ENCODE measurements at places on chromosomes 2 and 18.

DNA sequence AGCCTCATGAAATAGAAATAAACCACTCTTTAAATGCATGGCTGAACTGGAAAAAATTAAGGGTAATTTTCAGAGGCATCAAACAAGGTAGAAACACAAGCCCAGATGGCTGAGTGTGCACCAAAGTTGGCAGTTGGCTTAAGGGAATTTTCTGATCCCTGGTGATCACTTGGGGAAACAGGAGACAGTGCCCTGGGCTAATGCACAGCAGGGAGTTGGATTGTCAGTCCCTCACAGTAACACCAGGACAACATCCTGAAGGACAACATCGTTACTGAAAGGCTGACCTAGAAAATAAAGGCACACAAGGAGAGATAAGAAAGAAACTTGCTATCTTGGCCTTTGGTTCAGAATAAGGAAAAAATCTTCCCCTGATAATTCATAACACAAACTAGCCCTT, 417.0 kb downstream of the SLC4A3 start:
- DNase-seq: no peak

DNA sequence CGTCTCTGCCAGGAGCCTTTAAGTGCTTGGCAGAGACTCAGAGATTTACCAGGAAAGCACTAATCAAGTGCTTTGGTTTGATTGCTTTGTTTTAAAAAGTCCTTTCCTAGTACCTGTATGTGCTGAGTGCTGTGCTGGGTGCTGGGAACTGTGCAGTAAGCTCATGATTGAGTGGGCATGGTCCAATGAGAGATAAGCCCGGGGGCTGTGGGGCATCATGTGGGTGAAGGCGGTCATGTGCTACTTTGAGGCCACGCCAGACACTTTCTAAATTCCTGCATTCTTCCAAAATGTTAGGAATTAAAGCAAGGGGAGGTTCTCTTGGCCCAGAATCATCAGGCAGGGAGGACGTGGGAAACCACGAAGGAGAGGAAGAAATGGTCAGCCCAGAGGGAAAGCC, 109.0 kb downstream of the ACAA2 start:
- no peak for DNase-seq

DNA sequence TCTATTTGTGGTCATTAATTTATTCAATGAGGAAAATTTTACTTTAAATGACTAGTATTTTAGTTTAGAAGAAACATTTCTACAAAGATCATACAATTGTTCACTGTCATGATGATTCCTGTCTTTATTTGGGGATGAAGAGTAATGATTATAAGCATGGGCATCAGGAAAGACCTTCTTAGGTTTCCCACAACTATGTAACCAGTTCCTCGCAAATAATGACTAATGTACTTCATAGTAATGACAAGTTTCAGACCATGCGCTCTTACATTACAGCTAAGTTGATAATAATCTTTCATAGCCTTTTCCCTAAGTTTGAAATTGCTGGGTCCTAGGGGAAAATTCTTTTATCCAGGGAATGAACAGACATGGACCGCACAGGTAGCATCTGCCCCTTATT, 90.5 kb downstream of the MYO5B start:
- no peak for DNase-seq

- no peak for DNase-seq
Measured at GRCh38 chr2:199910338-199911051, 598 bp upstream of the C2orf69 start.

GRCh38 chr18:48989304-48990303, 38.8 kb upstream of the SMAD7 start:
- no peak for DNase-seq

DNA sequence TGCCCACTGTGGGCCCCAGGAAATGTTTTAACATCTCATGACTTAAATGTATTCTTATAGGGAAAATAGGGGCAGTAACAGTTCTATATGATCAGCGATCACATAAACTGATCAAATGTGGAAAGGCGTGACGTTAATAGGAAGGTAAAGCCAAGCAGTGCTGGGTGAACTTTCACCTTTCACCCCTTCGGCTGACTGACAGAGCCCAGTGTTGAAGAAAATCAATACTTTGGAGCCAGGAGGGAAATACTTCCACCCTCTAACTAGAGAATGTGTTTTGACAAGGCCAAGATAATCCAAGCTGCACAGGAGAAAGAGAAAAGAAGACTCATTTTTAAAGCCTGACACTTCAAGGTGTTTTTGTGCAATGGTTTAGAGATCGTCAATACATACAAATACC, 116.5 kb upstream of the BOD1L2 start:
- no peak for DNase-seq

- no peak for DNase-seq
Measured at GRCh38 chr2:129661935-129662334, 317.5 kb upstream of the RAB6C start.

DNA sequence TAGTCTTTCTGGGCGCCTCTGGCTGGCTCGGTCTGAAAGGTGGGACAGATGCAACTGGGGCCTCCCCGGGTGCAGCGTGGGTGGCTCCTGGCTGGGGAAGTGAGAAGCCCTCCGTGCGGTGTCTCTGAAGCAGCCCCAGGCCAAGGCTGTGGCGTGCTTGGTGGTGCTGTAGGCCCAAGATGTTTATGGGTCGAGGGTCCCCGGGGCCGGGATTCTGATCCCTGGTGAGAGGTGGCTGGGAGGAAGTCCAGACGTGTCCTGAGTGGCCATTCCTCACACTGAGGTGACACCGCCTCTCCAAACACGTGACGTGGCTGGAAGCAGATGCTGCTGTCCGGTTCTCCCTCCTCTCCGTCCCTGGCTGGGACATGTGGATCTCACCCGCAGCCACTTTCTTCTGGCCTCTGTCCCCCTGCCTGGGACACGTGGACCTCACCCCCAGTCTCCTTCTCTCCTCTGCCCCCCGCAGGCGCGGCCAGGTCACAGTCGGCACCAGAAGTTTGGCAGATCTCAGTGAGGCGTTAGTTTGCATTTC, 12.6 kb downstream of the RTP5 start:
- DNase-seq: no peak

GRCh38 chr2:12071318-12071717, 324.9 kb downstream of the LPIN1 start:
- DNase-seq: no peak

- DNase-seq: no peak
Measured at GRCh38 chr2:20852139-20852538, 29.2 kb upstream of the LDAH start.

GRCh38 chr18:79799619-79800370, 2.1 kb downstream of the KCNG2 start:
- DNase-seq: no peak

GRCh38 chr2:68458981-68459380, 8.1 kb downstream of the FBXO48 start:
- DNase-seq: no peak

- DNase-seq: no peak
Measured at GRCh38 chr18:76371301-76372203, 123.5 kb downstream of the ZNF516 start.

- DNase-seq: no peak
Measured at GRCh38 chr2:76391678-76392077, 681.0 kb upstream of the GCFC2 start.

GRCh38 chr2:229725716-229726574, 11.6 kb upstream of the DNER start:
- DNase-seq: no peak

GRCh38 chr2:209734805-209735204, 36.8 kb upstream of the UNC80 start:
- no peak for DNase-seq

GRCh38 chr2:16040271-16041010, 100.1 kb downstream of the MYCN start:
- DNase-seq: no peak

DNA sequence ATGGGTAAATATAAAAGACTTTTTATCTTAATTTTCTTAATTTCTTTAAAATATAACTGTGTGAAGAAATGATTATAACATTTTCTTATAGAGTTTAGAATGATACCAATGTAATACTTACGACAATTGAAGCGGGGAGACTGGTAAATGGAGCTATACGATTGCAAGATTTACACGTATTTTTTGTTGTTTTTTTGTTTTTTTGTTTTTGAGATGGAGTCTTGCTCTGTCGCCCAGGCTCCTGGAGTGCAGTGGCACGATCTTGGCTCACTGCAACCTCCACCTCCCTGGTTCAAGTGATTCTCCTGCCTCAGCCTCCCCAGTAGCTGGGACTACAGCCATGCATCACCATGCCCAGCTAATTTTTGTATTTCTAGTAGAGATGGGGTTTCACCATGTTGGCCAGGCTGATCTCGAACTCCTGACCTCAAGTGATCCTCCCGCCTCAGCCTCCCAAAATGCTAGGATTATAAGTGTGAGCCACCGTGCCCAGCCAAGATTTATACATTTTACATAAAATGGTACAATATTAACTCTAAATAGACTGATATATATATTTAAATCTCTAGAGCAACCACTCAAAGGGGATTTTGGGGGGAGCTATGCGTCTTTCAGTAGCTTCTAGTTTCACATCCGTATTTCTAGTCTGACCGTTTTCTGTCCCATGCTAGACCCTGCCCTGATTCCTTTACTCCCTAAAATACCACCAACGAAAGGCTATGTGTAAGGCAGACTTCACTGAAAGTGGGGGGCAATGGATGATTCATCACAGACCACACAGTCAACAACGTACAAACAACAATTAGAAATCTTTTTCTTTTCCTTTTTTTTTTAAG, 28.2 kb upstream of the ATG16L1 start:
- no peak for DNase-seq

- DNase-seq: no peak
Measured at GRCh38 chr18:74702950-74703349, 105.3 kb downstream of the ZNF407 start.

- DNase-seq: no peak
Measured at GRCh38 chr2:69298261-69298660, 88.8 kb downstream of the GFPT1 start.

- DNase-seq: no peak
Measured at GRCh38 chr18:59006461-59007067, 133.1 kb upstream of the SEC11C start.

GRCh38 chr18:12652861-12653401, 5.0 kb downstream of the SPIRE1 start:
- DNase-seq: no peak

DNA sequence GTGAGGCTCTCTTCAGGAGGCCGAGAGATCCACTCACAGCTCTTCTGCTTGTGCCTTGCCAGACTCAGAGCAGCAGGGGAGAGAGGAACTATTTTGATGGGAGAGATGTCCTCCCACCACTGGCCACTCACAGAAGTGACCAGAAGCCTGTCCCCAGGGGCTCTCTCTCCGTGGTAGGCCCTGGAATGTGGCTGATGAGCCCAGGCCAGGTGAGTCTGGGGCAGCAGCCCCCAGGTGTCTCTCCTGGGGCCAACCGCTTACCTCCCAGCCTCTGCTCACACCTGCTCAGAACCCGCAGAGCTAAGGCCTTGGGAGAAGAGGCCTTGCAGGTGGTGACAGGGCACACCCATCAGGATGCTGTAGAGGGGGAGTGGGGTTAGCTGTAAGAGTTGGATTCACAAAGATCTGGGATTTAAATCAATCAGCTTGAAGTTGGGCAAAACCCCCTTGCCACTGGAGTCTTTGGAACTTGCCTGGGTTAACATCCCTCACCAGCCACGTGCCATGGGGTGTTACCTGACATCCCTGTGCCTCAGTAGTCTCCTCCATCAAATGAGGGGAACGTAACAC, 29.1 kb upstream of the ASB18 start:
- DNase-seq: no peak

GRCh38 chr18:46042571-46043123, 29.4 kb downstream of the PSTPIP2 start:
- DNase-seq: no peak

- no peak for DNase-seq
Measured at GRCh38 chr2:56130463-56131070, 53.2 kb upstream of the CCDC85A start.

DNA sequence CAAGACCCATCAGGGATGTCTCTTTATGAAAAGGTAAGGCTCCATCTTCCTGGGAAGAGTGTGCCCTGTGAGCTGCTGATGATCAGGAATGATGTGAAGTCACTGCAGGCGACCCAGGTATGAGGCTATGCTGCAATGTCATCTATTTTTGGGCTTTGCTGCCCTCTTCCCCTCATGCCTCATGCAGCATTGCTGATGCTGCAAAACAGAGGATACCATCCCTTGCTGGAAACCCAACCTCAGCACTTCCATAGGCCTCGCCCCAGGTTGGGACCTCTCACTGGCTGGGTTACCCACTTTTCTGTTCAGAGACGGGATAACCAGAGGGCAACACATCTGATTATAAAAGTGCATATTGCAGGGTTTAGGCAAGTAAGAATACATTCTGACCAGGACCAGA, 255.8 kb downstream of the L3MBTL4 start:
- no peak for DNase-seq

DNA sequence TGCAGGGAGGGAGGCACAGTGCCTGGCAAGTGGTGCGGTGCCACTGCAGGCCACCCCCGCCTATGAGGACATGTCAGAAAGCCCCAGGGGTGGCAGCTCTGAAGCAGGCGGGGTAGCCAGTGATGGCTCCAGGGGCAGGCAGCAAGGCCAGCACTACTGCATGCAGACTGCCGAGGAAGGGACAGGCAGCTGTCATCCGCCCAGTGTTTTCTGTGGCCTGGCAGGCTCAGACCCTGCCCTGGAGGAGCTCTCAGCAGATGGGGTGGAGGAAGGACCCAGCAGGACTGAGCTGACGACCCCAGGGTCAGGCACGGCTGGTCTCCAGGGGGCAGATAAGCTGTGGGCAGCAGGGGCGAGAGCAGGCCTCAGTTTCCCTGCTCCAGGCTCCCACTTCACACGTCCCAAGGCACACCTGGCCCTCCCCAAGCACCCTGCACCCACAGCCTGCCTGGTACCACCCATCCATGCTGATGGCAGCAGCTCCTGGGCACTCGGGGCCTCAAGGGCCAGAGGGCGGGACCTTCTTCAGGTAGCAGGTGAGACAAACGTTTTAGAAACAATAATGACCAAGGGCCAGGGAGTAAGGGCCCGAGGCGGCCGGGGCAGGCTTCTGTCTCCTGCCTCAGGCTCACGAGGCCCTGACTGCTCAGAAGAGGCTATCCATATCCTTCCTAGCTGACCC, 48.5 kb downstream of the HS6ST1 start:
- no peak for DNase-seq

DNA sequence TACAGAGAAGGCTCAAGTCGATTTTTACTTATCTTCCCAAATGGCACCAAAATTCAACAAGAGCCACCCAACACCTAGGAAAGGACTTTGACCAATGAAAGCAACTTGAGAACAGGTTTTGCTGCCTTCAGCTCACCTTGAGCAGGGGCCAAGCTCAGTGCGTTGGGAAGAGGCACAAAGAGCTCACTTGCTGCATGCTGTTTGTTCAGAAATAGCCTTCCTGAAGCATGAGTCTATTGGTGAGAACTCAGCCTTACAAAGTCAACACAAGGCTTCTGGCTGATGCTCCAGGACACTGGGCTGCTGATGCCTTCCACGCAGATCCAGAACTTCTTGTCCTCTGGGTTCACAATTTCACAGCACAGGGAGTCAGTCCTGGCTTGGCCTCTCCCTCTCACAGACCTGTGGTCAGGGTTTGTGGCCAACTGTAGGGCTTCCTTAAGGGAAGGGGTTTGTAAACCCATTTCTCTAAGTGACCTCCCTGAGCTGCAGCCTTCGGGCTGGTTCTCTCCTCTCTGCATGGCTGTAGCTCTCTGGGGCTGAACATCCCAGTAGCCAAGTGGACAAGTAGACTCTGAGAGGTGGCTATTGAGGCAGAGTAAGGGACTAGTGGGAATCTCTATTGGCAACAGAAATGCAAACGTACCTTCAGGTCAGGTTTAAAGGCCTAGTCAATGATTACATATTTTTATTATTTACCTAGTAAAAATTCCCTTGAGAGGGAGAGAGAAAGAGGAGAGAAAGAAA, 124.7 kb upstream of the GATA6 start:
- DNase-seq: no peak

GRCh38 chr2:219181531-219181930, 3.5 kb downstream of the RETREG2 start:
- DNase-seq: no peak

- DNase-seq: no peak
Measured at GRCh38 chr18:61360404-61361383, 27.5 kb downstream of the CDH20 start.

All from CD4-positive, alpha-beta memory T cell (primary cell).